ENCODE measurements at places on chromosomes 11 and 22. TPM values are rescaled to one million over a fixed set of nuclear protein-coding genes. Genes with fewer than 3 reads are reported as not detected.

DNA sequence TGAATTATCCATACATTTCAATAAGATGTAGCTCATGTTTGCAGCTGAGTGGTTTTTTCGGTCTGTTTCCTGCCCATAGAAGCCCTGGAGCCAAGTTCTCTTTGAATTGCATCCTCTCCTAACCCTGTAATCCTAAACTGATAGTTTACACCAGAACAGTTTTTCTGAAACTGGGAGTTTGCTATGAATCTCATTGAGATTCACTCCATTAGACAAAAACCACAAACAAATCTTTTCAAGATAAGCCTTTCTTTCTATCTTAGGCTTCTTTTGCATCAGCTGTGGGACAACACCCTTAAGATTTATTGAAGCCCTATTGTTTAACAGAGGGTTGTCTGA, 324.8 kb downstream of the DYNC2H1 start:
- no peak for DNase-seq

DNA sequence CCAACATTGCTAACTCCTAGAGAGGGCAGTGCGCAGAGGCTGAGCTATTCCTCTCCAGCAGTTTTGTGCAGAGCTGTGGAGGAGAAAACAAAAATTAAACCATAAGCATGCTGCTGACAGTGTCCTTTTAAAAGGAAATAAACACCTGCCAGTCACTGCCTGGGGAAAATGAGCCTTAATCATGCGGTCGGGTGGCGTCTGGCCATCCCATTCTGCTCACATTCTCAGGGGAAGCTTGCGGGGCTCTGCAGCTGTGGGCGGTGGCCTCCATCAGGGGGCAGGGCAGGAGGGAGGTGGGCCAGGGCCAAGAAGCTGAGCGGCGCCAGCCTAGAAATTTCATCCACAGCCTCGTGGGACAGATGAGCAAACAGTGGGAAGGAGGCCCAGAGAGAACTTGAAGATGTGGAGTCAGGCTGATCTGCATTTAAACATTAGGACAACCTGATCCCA, 71.0 kb upstream of the TP53I11 start:
- peak; percentile 42 for DNase-seq

- peak; percentile 62 for DNase-seq
These were observed 3.2 kb downstream of the SEZ6L start for GRCh38 chr22:26172389-26172990.

- DNase-seq, result no peak
These were observed 27.4 kb downstream of the UBE2L3 start for GRCh38 chr22:21594865-21595452.

The TMEM121B gene
- total RNA-seq, result 0.15 TPM
